Activated naive CD4-positive, alpha-beta T cell (primary cell): ENCODE measurements at places on chromosomes 5 and 9.

DNA sequence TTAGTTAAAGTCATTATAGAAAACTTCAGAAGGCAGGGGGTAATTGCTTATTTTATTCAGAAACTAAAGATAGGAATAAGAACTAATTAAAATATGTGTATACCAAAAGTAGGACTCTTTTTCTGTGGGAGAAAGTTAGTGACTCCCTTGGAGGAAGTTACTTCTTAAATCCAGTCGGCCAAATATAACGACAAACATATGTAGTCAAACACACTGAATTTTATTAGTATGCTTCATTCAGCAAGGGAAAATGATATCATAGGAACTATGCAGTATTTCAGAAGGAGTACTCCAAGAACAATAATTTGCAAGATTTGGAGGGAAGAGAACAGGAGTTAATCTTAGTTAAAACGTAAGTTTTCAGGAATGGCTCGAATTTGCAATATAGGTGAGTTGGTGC lies 432.6 kb downstream of the CYLC2 start:
- DNase-seq, result no peak

DNA sequence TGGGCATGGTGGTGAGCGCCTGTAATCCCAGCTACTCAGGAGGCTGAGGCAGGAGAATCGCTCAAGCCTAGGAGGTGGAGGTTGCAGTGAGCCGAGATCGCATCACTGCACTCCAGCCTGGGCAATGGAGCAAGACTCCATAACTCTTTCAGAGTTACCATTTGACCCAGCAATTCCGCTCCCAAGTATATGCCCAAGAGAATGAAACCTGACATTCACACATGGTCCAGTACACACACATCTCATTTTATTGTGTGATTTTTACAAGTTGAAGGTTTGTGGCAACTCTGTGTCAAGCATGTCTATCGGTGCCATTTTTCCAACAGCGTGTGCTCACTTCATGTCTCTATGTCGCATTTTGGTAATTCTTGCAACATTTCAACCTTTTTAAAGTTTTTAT lies 24.9 kb upstream of the FIBCD1 start:
- no peak for DNase-seq

DNA sequence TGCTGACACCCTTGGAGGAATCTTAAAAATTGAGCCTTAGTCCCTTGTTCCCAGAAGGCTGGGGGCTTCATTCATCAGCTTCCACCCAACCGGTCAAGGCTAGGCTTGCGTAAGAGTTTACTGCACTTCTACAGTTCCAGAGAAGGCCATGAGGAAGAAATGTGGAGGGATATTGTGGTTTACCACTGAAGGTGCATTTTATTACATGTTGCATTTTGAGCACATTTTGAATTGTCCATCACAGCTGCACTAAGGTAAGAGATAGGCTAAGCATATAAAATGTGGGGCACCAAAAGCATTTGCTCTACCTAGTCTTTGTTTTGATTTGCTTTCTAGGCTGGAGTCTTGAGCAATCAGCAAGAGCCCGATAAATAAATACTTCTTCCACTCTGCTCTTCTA lies 167.1 kb upstream of the PAPPA start:
- DNase-seq, result no peak

GRCh38 chr9:82829818-82830217 lies 233.1 kb downstream of the RASEF start:
- no peak for DNase-seq

GRCh38 chr5:179927824-179928223 lies 20.1 kb upstream of the TBC1D9B start:
- DNase-seq, result no peak

DNA sequence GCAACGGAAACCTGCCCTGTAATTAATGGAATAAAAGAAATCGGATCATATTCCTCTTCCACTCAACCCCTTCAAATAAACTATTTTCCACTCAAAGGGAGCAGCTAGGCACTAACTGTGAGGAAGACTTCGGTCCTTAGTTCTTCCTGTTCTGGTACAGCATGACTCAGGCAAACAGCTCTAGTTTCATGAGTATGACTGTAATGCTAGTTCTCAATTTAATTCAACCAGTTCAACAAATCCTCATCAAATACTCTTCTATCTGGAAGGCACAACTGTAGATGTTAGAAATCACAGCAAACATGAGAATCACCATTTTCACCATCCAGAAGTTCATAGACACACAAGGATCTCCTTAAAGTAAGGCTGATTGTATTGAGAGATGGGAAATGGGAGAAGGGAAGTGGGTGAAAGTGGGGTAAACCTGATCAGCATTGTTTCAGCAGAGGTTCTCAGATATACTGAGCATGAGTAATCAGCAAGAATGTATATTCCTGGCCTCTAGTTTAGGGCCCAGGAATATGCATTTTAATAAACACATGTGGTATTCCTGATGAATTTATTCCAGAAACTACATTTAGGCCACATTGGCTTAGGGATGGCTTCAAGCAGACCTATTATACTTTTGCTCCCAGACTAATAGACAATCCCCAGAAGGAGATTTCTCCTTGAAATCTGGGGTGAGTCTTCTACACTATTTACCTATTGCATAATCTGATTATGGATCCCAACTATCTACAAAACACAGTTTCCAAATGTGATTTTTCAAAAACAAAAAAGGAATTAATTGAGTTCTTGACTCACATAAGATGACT lies 141.1 kb upstream of the SLC12A2 start:
- DNase-seq, result no peak

DNA sequence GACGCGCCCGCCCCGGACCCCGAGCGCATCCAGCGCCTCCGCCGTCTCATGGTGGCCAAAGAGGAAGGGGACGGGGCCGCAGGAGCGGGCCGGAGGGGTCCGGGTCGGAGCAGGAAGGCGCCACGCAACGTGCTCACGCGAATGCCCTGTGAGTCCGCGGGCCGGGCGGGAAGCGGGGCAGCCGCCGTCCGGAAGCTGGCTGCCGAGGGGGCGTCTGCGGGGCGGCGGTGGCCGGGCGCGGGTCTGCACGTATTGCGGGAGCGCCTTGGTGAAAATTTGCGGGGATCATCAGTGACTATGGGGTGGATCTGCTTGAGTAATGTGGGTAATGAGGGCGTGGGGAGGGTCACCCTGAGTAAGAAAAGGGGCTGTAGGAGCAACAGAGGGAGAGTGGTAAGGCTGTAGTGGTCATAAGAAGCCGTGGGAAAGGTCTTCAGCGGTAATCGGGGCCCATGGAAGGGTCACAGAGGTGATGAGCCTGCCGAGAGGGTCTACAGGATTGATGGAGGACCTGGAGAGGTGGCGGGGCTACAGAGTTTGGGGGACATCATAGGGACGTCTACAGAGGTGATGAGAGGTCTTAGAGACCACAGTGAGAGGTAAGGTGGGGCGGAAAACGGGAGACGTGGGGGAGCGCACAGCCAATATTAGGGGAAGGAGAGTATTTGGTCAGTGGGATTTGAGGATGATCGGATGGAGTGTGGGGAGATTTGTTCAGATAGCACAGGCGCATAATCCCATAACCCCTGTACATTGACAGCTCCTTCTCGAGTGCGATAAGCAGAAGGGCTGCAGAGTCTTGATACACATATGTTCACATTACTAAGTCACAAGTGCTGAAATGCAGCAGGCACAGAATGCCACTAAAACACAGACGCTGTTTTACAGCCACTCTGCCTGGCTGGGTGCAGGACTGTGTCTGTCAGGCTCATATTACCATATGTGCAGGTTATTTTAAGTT lies 819 bp downstream of the LSM11 start:
- DNase-seq, result no peak

GRCh38 chr5:54658010-54658409 lies 140.5 kb downstream of the SNX18 start:
- DNase-seq, result no peak

GRCh38 chr9:35341585-35341984 lies 148.3 kb upstream of the RUSC2 start:
- no peak for DNase-seq

GRCh38 chr9:127698386-127698785 lies 8.4 kb upstream of the CFAP157 start:
- no peak for DNase-seq

DNA sequence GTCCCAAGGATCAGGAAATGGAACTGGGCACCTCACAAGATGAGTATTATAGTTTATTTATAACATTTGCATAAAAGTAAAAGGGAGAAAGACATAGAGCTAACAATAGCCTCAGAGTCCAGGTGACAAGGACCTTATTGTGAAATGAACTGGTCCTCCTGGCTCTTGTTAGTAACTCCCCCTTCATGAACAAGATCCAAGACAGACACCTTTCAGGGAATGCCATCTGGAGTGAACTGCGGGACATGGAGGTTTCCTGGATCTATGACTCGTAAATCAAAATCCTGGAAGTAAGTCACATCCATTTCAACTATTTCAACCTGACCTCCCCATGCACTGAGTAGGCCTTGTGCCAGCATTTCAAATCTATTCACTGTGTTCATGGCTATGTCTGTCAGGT lies 129.5 kb upstream of the GAS1 start:
- DNase-seq, result no peak

DNA sequence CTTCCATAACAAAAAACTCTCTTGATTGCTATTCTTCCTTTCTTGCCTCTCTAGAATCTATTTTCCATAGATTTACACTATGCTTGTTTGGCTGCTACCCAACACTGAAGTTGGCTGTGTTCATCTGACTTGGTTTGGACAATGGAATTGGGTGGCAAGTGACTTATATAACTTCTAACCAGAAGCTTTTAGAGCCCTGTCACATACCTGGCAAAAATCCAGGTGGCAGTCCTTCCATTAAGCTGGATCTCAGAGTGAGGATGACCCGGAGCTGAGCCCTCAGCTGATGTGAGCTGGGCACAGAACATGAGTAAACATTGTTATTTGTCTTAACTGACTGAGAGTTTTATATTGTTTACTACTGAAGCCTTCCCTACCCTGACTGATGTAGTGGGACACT lies 225.7 kb downstream of the TLR4 start:
- DNase-seq, result no peak

DNA sequence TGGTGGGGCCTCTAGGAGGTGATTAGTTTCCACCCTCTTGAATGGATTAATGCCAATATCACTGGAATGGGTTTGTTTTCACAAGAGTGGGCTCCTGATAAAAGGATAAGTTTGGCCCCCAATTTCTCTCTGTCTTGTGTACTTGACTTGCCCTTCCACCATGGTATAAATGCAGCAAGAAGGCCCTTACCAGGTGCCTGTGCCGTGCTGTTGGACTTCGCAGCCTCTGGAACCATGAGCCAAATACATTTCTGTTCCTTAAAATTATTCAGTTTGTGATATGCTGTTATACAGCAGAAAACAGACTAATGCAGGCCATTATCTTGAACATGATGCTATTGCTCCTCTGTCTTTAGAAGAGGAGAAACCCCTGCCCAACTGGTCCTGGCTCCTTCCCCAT lies 17.8 kb upstream of the BRD3 start:
- DNase-seq, result no peak

- DNase-seq, result no peak
Observed at GRCh38 chr9:78562021-78562420, 265.1 kb downstream of the PSAT1 start.

DNA sequence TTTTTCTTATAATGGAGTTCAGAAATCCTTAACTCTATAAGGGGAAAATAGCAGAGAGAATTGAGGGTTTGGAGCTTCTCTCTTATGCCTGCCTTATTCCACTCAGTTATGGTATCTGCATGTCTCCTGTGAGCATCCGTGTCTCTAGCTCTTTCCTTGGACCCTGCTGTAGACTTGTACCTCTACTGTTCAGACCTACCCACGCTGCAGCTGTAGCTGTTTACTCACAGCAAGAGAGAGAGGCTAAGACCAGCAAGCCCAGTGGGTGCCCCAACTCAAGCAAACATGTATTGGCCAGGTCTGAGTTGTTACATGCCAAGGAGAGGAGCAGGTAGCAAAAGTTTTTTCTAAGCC lies 7.1 kb upstream of the PCSK1 start:
- no peak for DNase-seq

DNA sequence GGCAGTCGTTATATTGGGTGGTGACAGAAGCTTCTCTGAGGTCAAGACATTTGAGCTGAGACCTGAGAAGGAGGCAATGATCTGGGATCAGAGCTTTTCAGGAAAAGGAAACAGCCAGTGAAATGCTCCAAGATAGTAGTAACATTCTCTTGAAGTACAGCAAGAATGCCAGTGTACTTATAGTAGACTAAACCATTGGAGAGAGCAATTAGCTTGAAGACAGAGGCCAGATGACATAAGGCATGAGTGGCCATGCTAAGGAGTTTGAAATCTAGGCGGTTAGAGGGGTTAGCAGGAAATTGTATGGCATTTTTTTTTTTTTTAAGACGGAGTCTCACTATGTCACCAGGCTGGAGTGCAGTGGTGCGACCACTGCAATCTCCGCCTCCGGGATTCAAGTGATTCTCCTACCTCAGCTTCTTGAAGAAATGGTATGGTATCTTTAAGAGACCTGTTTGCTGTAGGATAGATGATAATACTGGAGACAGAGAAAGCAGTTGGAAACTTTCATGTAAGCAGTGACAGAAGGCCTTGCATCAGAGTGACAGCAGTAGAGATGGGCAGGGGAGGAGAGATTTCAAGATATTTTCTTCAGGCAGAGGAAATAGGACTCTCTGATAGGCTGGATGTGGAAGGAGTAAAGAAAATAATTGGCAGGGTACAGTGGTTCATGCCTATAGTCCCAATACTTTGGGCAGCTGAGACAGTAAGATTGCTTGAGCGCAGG lies 482.2 kb upstream of the PAPPA start:
- no peak for DNase-seq

GRCh38 chr5:142046191-142046590 lies 33.4 kb upstream of the GNPDA1 start:
- no peak for DNase-seq

GRCh38 chr5:148880197-148880596 lies 53.8 kb downstream of the ADRB2 start:
- no peak for DNase-seq

- no peak for DNase-seq
Observed at GRCh38 chr5:77222722-77223121, 12.2 kb downstream of the PDE8B start.

- DNase-seq, result no peak
Observed at GRCh38 chr5:111755942-111756381, 1.0 kb downstream of the NREP start.

- no peak for DNase-seq
Observed at GRCh38 chr5:9480499-9480898, 65.4 kb downstream of the SEMA5A start.

DNA sequence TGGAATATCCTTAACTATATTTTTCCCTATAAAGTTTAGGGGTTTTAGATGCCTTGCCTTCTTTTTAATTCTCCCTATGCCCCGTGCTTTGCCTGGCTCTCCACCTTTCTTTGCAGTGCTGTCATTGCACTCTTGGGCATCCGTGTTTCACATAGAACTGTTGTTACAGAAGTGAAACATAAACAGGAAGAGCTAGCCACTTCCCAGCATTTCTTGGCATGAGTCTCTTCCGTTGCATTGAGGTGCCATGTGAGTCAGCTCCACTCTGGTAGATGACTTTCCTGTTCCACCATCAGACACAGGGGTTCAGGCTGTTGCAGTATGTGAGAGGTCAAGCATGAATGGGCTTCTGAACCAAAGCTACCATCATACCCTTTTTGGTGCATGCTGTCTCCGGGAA lies 73.4 kb downstream of the ANGPTL2 start:
- DNase-seq, result no peak

DNA sequence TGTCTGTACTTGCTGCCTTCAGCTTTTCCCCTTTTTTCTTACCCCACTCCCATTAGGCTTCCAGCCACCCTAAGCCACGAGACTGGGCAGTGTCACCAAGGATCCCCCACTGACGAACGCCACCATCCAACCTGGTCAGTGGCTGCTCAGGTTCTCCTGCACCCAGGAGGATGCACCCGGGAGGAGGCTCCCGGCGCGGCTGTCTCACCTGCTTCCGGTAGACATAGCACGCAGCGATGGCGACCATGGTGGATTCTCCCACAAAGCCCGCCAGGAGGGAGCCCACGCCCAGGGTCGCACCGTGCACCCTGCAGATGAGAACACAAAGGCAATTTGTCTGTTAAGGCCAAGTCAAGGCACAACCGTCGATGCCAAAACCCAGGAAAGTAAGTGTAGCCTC lies 48.1 kb downstream of the OTULIN start:
- DNase-seq, result no peak
